COR-L47 (cell line): ENCODE measurements at places on chromosomes 6 and 20.

GRCh38 chr6:170296423-170296745 is 5.5 kb upstream of the DLL1 start:
- DNase-seq, result no peak

DNA sequence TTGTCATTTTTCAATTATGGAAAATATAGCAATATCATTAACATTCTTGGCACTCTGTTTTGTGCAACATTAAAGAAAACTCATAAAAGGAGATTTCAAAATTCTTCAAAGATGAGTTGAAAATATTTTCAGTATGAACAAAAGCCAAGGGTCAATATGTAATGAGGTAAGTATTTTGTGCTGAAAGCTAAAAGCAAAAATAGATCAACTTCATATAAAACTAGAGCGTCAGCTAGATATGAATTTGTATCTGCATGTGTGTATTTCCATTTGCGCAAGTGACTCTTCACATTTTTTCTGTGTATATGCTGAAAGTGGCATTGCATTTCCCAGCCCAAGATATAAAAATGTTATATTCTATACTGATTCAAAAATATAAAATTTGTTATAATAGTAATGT is 492.1 kb upstream of the EYS start:
- no peak for DNase-seq

DNA sequence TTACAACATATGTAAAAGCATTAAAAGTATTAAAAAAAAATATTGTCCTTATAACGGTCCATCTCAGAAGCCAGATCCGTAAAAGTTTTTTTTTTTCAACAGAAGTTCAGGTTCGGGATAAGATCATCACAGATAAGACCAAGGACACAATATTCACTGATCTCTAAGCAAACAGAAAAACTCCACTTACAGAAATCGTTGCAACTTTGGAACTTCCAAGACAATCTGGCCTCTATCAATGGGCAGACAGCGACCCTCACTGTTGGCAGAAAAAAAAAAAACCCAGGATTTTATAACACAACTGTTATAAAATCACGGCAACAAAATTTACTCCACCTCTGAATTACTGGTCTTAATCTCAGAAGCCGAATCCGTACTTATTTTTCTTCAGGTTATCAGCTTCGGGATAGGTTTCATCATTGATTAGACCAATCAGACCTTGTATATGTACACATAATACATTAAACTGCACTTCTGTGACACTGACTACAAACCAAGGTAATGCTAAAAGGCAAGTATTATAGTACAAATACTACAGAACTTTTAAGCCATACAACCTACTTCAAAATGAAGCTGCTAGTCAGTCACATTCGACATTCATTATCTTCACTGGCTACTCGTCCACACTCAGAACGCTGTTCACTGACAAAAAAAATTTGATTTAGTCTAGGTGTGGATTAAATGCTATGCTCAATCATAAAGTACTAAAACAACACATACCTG is 34.7 kb upstream of the SYNCRIP start:
- DNase-seq, result peak; percentile 9

DNA sequence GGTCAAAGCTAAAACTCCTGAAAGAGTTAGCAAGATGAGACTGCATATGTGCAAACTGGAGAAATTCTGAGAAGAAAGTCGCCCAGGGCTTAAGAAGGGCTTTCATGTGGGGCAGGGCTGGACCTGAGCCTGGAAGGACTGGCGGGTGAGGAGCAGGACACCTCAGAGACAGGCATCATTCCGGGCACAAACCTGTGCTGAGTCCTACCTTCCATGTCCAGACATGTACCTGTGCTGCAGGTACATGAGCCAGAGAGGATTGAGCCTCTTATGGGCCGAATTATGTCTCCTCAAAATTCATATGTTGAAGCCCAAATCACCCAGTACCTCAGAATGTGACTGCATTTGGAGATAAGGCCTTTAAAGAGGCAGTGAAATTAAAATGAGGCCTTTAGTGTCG is 171.0 kb downstream of the QRSL1 start:
- DNase-seq, result no peak

- DNase-seq, result no peak
Observed at GRCh38 chr20:22438926-22439325, 145.4 kb downstream of the FOXA2 start.
